ENCODE measurements at places on chromosomes 6 and 20.

DNA sequence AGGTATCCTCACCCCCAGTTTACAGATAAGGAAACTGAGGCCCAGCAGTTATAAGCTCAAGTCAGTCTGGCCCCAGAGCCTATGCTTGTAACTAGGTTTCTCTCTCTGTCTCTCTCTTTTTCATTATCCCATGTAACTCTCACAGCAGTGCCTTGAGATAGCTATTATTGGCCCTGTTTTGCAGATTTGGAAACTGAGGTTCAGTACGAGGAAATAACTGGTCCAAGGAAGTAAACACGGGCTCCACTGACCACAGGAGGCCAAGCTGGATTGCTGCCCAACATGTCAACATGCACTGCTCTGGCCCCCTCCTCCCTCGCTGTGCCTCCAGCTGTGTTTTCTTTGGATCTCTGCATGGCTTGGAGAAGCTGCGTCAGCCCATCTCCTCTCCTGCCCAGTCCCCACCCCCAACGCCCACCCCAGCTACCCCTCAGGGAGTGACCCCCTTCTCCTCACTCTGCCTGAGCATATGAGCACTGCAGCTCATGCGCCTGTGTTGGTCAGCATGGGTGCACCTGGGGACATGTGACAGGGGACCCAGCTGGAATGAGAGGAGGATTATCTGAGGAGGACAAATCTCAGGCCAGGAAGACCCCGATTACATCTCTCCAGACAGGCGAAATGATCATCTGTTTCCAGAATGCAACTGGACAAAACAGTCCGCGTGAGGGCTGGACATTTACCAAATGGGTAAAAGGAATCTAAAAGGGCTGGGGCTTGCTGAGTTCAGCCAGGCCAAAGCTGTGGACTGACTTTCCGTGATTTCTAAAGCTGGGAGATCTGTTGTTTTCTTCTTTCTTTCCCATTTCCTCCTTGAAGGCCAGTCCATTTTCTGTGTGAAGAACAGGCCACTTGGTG is 7.8 kb upstream of the PLTP start:
- DNase-seq, result no peak

GRCh38 chr6:169190144-169190584 is 63.5 kb downstream of the THBS2 start:
- no peak for DNase-seq

- peak; percentile 11 for DNase-seq
Measured at GRCh38 chr6:28251661-28252008, 434 bp downstream of the ZKSCAN4 start.

DNA sequence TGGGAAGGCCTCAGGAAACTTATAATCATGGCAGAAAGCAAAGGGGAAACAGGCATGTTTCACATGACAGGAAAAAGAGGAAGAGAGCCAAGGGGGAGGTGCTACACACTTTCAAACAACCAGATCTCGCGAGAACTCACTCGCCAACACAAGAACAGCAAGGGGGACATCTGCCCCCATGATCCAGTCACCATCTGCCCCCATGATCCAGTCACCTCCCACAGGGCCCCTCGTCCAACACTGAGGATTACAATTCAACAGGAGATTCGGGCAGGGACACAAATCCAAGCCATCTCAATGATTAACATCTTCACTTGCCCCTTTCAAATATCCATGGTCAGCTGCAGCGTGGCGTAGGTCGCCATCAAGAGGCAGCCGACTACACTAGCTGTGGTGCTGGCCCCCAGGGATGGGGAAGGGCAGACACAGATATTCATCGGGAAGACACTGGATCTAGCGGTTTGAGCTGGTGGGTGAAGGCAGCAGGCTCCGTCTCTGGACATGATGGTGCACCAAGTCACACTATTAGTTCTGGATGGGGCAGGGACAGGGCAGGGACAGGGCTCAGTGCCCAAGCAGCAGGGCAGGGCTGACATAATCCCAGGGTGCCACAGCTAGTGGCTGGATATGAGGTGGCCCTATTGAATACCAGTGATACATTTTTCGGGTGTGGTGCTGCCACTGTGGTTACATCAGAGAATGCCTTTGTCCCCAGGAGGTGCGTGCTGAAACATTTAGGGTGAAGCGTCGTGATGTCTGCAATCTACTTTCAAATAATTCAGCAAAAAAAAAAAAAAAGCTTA is 31.6 kb downstream of the TUBB2B start:
- no peak for DNase-seq

GRCh38 chr6:115487331-115487730 is 573.4 kb downstream of the FRK start:
- no peak for DNase-seq

DNA sequence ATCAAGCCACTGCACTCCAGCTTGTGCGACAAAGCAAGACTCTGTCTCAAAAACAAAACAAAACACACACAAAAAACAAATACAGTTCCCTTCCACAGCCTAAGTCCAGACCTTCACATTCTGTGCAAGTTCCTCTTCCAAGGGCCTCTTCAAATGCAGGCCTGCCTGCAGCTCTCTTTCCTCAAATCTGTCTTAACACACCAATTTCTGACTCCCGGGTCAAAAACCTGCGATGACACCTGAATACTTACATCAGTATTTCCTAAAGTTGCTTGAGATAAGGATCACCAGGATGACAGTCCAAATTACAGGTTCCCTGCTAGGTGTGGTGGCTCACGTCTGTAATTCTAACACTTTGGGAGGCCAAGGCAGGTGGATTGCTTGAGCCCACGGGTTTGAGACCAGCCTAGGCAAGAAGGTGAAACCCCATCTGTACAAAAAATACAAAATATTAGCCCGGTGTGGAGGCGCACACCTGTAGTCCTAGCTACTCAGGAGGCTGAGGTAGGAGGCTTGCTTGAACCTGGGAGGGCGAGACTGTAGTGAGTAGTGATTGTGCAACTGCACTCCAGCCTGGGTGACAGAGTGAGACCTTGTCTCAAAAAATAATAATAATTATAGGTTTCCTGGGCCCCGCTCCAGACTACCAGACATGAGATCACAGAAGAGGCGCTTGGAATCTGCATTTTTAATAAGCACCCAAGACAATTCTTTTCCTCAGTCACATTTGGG is 8.8 kb upstream of the PARD6B start:
- no peak for DNase-seq

DNA sequence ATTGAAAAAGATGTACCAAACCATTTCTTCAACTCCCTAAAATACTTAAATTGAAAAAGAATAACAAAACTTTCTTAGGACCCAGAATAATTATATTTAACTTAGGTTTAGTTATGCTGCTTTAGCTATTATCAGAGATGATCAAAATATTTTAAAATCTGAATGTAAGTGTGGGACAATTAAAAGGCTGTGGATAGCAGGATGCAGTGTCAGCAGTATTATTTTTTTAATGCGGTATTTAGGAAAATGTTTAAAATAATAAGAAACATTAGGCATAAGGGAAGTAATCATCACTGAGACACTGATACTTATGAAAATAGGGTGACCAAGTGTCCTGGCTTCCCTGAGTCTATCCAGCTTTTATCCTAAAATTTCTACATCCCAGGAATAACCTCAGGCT is 161.5 kb upstream of the PTCHD4 start:
- DNase-seq, result no peak

GRCh38 chr20:62675877-62676260 is 32.8 kb upstream of the NTSR1 start:
- DNase-seq, result no peak

- DNase-seq, result no peak
Measured at GRCh38 chr6:113539202-113539601, 317.9 kb upstream of the MARCKS start.

DNA sequence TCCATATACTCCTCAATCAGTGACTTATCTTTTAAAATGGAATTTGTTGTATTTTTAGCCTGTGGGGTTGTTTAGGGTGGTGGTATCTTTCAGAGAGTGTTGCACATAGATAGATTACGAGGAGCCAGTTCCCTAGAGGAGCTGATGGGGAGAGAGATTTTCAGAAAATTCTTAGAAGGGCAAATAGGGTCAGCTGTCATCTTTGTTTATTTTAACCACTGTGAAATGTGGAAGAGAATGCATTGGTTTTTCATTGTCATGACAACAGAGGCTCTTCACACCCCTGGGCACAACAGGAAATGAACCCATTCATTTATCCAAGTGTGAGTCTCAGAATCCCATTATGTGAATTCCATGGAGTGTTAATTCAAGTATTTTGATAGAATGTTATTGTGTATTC is 188.4 kb downstream of the JARID2 start:
- no peak for DNase-seq

DNA sequence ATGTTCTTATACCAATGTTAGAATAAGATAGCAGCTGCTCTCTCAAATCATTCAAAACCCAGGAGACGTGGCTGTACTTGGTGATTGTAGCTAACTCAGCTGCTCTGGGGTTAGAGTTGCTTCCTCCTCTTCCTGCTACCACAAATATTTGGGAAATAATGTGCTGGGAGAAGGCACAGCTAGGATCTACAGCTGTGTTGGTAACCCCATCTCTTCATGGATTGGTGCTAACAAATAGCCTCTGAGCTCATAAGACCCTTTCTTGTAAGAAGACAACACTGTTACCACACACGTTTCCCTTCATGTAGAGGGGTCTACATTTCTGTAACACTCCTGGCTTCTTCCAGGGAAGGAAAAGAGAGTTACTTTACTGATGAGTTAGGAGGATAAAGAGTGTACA is 911.0 kb upstream of the CITED2 start:
- DNase-seq, result no peak

GRCh38 chr6:73558624-73559398 is 38.0 kb upstream of the EEF1A1 start:
- no peak for DNase-seq

GRCh38 chr20:46820682-46821081 is 74.0 kb upstream of the EYA2 start:
- no peak for DNase-seq

DNA sequence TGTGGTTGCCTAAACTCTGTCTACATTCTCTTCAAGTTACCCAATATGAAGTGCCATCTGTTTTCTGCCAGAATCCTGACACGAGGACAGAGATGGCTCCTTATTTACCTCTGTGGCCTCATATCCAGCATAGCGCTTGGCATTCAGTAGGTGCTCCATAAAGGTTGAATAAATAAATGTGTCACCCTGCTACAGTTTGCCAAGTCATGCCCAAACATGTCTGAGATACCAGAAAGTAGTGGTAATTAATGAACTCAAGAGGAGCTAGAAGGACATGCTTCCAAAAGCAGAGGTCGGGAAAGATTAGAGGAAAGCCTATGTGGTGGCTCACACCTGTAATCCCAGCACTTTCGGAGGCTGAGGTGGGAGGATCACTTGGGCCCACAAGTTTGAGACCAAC is 30.9 kb upstream of the E2F3 start:
- no peak for DNase-seq

DNA sequence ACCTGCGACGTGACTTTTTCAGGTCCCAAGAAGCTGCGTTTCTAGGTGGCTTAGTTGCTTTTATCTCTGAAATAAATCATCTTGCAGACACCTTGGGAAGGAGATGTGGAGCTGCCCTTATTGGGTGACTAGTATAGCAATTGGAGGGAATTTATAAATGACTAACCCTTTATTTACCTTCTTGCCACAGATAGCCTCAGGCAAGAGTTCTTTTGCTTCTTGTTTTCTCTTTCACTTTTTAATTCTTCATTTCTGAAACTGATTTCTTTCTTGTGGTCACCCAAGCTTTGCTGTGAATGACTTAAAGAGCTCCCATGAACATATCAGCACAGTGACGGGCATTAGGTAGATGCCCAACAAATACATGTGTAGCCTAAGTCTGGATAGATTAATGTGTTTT is 3.0 kb downstream of the ADGRF4 start:
- no peak for DNase-seq

GRCh38 chr6:51495610-51496396 is 591.6 kb downstream of the PKHD1 start:
- no peak for DNase-seq

GRCh38 chr20:47220161-47220582 is 136.3 kb downstream of the ZMYND8 start:
- no peak for DNase-seq

DNA sequence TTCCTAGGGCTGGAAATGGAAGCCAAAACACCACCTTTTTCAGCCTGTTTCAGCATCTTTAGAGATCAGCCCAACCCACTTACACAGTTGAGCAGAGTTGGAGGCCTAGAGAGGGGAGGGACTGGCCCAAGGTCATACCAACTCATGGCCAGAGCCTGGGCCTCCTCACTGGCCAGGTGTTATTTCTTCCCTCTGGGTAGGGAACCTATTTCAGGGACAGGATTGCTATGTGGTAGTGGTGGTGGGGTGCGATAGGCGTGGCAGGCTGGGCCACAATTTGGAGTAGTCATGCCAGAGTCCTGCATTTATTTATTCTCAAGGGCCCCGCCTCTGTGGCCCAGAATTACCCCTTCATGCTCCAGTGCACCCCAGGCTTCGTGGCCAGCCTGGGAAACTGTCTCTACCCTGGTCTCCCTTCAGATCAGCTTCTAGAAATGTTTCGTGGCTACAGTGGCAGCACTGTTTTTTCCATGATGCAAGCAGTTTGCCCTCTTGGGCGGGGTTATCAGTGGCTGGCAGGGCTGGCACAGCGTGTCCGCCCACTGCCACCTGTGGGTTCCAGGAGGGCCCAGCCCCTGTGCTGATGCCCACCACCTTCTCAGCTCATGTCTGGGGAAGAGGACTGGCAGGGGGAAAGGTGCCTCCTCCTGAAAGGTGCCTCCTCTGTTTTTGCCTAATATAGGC is 6.2 kb downstream of the VEGFA start:
- no peak for DNase-seq

GRCh38 chr20:61482056-61482887 is 230.2 kb downstream of the CDH4 start:
- no peak for DNase-seq

DNA sequence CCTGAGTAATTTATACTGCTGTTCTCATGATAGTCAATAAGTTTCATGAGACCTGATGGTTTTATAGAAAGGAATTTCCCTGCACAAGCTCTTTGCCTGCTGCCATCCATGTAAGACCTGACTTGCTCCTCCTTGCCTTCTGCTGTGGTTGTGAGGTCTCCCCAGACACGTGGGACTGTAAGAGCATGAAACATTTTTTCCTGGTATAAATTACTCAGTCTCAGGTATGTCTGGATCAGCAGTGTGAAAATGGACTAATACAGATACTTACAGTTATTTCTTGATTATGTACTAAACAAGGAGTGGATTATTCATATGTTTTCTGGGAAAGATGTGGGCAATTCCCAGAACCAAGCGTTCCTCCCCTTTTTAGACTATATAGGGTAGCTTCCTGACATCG is 1.9 kb upstream of the TRIM38 start:
- no peak for DNase-seq

DNA sequence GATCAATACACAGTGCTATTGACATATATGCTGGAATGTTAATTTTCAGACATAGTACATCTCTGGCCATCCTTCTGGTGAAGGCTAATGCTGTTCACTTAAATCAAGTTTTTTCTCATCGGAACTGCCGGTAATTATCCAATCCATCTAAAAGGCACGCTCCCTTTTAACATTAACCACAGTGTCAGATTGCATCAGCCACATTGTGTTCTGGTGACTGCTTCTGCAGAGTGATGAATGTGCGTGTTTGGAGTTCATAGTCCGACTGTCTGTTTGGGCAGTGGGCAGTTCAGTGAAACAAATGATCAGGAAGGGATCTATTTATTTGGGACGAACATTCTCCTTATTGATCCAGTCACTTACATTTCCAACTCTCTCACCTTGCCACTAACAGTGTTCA is 49.5 kb downstream of the SOBP start:
- DNase-seq, result no peak
